MV-4-11 (cell line): ENCODE measurements at places on chromosomes 6 and 20.
A peak's percentile ranks its signal among the peaks of the same experiment; 100 is the strongest.

DNA sequence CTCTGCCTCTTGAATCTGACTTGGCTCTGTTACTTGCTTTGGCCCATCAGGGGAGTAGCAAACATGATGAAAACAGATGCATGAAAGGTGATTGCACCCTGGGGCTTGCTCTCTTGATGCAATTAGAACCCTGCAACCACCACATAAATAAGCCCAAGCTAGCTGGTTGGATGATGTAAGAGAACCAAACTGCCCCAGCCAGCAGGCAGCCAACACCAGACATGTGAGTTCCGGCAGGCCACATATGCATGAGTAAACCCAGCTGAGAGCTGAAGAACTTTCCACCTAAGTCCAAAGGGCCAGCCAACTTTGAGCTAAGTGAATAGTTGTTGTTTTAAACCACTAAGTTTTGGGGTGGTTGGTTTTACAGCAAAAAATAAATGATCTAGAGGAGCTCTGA lies 268.4 kb downstream of the FARS2 start:
- DNase-seq, result no peak

- DNase-seq, result no peak
These were observed 55.4 kb upstream of the RIPOR2 start for GRCh38 chr6:24990944-24991809.

- DNase-seq, result peak; percentile 27
These were observed 25.9 kb downstream of the ELOVL2 start for GRCh38 chr6:11018225-11018624.

DNA sequence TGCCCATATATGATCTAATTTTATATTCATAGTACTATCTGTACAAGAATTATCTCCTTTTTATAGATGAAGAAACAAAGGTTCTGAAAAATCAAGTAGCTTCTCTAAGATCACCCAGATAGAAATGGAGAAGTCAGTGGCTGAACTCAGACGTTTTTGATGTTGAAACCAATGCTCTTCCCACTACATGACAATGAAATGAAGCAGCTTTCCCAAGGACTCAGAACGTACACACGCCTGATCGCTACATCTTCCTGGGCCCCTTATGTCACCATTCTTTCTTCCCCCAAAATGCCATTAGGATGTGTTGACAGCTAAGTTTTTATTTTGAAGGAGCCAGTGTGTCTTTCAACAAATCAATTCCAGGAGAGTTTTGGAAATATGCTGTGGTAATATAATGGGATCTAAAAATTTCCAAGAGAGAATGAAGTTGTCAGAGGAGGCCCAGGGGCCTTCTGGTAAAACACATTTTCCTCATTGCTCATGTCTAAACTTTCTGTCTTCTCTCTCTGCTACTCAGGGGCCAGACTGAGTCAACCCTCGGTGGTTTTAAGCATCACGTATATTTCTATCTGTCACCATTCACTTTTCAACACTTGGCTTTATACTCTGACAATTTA lies 98.1 kb upstream of the COL21A1 start:
- DNase-seq, result no peak

DNA sequence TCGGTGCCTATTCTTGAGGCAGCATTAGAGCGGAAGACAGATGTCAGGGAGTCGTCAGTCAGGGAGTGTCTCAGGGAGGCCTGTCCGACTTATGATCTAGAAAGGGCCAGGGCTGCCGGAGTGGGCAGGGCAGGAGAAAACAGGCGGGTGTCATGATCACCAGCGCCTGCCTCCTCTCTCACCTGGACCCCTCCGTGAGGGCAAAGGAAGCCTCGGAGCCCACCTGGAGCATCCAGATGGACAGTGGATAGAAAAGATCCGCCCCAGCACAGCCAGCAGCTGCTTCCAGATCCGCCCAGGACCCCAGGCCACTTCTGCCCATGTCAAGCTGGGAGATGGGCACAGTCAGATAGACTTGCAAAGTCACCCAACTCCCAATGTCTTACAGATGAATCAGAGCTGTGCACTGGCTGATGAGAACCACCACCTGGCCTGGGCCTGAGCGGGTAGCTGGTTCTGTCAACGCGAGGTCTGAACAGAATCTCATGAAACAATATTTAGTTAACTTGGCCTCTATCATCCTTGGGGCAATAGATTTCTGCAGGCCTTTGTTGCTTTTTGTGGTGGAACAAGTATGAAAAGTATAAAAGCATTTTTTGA lies 22.2 kb downstream of the PSMG4 start:
- DNase-seq, result no peak

- DNase-seq, result peak; percentile 87
These were observed 13.9 kb downstream of the ZNF217 start for GRCh38 chr20:53579581-53580375.

DNA sequence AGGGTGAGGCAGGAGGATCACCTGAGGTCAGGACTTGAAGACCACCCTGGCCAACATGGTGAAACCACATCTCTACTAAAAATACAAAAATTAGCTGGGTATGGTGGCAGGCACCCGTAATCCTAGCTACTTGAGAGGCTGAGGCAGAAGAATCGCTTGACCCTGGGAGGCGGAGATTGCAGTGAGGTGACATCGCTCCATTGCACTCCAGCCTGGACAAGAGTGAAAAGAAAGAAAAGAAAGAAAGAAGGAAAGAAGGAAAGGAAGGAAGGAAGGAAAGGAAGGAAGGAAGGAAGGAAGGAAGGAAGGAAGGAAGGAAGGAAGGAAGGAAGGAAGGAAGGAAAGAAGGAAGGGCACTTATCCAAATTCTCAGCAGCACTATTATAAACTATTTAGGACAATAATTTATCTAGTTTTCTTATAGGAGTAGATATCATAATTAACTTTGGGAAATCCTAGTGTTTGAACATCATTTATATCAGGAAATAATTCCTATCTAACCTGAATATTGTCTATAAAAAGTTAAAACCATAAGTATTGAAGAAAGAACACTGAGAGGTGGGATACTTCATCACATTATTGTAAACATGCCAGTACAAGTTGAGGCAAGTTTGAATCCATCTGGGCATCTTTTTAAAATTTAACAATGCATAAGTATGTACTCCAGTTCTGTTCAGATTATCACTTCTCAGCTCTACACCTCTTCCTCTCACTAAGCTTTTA lies 305.5 kb downstream of the SLC35F1 start:
- no peak for DNase-seq

GRCh38 chr6:117399126-117399525 lies 26.6 kb downstream of the ROS1 start:
- DNase-seq, result no peak

DNA sequence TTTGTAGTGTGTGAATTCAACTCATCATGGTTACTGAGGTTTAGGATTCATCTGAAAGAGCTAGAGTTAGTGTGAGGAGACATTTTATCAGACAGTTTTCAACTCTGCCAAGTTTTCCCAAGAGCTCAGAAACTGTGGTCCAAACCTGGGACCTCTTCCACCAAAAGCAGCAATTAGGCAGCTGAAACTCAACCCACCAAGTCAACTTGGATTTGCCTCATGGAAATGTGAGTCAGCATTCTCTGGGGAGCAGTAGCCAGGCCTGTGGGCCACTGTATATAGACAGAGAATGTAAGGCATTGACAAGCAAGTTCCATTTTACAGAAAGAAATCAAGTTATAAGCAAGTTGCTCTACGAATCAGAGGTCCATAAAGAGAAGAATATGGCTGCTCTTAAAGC lies 178.8 kb upstream of the HDDC2 start:
- no peak for DNase-seq

- no peak for DNase-seq
These were observed 730 bp downstream of the PARD6B start for GRCh38 chr20:50731930-50732690.

DNA sequence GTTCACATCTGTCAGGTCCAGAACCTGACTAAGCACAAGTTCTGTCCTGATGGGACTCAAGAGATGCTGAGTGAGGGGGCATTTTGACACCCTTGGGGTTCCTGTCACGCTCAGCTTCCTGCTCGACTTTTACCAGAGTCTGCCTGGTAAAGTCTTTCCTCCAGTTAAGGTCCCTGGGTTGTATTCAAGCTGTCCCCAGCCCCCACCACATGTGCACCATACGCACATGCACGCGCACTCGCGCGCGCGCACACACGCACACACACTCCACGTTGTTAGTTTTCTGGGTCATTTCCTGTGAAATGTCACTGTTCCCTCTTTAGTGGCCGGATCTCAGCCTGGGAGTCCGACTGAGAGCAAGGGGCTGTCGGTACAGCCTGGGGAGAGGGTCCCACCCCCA lies 166.1 kb downstream of the GMPR start:
- no peak for DNase-seq

GRCh38 chr20:24102290-24102689 lies 113.7 kb upstream of the GGTLC1 start:
- DNase-seq, result peak; percentile 79

GRCh38 chr6:87276624-87277023 lies 45.8 kb upstream of the SMIM8 start:
- DNase-seq, result no peak

- no peak for DNase-seq
These were observed 56.1 kb downstream of the ADAT2 start for GRCh38 chr6:143394389-143394788.

DNA sequence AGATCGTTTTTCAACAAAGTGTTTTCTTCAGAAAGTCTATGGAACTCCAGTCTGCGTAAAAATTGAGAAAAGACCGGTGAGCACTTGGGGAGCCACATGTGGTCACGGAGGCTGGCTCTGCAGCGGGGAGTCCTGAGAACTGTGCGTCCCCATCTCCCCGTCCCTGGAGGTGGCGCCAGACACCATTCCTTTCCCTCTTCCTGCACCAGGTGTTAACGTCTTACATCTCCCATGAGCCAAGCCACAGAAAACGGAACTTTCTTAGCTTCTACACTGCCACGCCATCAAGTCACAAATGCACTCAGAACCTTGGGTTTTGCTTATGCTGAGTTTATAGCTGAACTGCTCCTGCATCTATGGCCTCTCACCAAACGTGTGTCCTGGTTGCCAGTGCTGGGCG lies 62.6 kb downstream of the GINS1 start:
- DNase-seq, result peak; percentile 28

GRCh38 chr20:63117661-63118302 lies 98.1 kb downstream of the YTHDF1 start:
- no peak for DNase-seq

GRCh38 chr20:24703284-24703610 lies 233.8 kb downstream of the SYNDIG1 start:
- DNase-seq, result no peak

DNA sequence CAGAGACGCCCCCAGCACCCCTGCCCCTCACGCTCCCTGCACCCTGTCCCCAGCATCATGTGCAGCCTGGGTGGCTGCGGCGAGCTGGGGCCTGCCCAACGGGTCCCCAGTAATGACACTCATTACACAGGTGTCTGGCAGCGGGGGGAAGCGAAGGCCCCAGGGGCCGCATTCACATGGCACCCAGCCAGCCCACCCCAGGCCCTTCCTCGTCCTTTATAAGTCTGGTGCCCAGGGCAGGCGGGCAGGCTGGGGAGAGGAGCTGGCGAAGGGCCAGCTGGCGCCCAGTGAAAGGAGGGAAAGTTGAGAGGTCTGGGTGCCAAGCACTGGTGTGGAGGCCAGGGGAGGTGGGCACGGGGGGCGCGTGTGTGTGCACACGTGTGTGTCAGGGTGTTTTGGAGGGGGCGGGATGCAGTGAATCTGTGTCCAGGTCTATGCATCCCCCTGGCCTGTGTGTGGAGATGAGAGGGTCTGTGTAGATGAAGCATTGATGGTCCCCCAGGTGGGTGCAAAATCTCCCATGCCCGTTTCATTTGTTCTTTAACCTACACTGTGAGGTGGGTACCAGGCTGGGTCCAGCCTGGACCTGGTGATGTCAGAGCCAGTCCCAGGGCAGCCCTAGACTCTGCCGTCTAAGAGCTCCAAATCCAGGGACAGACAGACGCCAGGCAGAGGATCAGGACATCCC lies 105.3 kb downstream of the CEBPB start:
- no peak for DNase-seq

GRCh38 chr6:14451594-14452374 lies 334.2 kb downstream of the CD83 start:
- no peak for DNase-seq

DNA sequence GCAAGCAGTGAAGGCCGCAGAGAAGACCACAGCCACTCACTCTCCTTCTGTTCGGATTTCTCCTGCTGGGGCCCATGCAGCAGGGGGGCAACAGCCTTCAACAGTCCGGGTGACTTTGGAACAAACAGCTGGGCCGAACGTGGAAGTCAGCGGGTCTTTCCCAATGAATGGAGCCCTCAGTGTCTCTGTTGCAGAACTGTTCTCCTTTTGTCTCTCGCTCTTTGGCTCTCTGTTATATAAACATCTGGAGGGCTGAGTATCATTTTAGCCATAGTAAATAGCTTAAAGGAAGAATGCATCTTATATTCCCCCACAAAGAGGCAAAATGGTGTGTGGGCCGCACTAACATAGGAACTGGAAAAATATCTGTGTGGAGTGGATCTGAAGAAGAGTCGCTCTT lies 136.7 kb upstream of the RALGAPA2 start:
- no peak for DNase-seq

GRCh38 chr20:51545515-51545914 lies 3.0 kb upstream of the NFATC2 start:
- no peak for DNase-seq

GRCh38 chr20:62528983-62529891 lies 53.4 kb upstream of the GATA5 start:
- no peak for DNase-seq

- DNase-seq, result no peak
These were observed 50.4 kb downstream of the JARID2 start for GRCh38 chr6:15296249-15296648.

DNA sequence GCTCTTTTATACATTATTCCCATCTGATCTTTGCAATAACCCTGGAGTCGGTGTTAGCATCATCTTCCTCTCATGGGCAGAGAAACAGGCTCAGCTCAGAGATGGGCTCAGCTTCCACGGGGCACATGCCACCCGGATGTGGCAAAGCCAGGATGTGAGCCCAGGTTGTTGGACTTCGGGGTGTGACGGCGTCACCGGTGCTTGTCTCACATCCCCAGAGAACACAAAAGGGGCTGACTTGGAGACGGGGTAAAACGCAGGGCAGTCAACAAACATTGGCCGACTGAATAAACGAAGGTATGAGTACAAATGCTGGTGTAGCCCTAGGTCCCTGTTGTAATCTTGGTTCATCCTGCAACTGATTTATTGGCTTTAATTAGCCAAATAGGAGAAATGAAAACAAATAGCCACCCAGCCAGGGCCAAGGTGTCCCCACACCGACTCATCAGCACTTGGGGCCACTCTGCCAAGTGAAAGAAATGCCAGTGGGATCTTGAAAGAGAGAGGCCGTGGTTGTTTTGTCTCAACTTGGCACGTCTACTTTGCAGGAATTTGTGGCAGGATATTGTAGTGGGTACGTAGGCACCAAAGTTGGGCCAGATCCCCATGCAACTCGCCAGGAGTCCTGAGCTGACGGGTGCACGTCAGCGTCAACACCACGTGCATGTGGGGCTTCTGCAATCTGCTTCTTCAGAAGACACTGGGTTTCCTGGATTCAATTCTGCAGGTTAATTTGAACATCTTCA lies 42.8 kb downstream of the APCDD1L start:
- no peak for DNase-seq

- peak; percentile 29 for DNase-seq
These were observed 263.9 kb downstream of the FARS2 start for GRCh38 chr6:5525209-5525608.
